ENCODE measurements at places on chromosomes 11 and 22. TPM values are rescaled to one million over a fixed set of nuclear protein-coding genes. Genes with fewer than 3 reads are reported as not detected.

- DNase-seq = no peak
These were observed 350.8 kb downstream of the DLG2 start for GRCh38 chr11:85276332-85276731.

- DNase-seq = no peak
These were observed 20.0 kb downstream of the FIBIN start for GRCh38 chr11:27013781-27014361.

DNA sequence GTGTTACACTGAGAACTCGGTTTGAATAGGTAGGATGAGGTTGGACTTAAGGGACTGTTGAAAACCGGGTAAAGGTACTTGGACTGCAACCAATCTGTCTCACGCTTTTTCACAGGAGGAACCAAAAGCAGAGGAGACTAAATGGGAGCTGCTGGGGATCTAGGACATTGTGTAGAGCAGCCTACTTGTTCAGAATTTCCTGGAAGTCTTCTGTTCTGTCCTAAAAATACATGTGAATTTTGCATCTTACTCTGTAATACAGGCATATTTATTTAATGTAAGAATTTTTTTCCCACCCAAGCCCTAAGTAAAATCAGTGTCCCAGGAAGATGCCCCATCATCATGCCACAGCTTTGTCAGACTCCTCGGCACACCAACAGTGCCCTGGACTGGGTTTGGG is 52.1 kb upstream of the TBCEL start:
- no peak for DNase-seq

DNA sequence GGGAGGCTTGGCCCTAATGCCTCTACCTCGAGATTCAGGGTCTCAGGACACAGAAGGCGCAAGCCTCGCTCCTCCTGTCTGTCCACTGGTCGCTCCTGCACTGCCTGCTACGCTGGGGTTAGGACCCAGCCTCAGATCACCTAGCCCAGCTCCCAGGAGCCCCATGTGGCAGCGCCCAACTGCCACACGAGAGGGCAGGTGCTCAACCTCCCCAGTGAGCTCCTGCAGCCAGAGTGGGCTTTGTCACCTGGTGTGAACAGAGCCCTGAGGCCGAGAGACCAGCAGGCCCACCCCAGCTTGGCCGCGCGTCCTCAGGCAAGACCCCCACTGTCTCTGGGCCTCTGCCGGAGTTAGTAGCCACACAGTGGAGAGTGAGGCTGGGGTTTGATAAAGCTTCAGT is 21.7 kb upstream of the PPARA start:
- no peak for DNase-seq

Gene RAC2
- 353 TPM for total RNA-seq

Measured in T-cell (primary cell).